Naive thymus-derived CD8-positive, alpha-beta T cell (primary cell): ENCODE measurements at places on chromosomes 2 and 18.

GRCh38 chr2:238330391-238330790, 10.1 kb downstream of the TRAF3IP1 start:
- H3K27ac ChIP-seq: no peak overlapping the region
- H3K36me3 ChIP-seq: peaks cover 76% of the 10 kb centered on the region
- DNase-seq: no peak
- H3K4me1 ChIP-seq: no peaks in the 10 kb centered on the region
- no peaks in the 10 kb centered on the region for H3K27me3 ChIP-seq

- H3K36me3 ChIP-seq: no peaks in the 10 kb centered on the region
- no peaks in the 10 kb centered on the region for H3K27me3 ChIP-seq
- H3K4me3 ChIP-seq: no peak overlapping the region
- no peak for DNase-seq
These were observed 451.0 kb upstream of the SALL3 start for GRCh38 chr18:78528411-78529258.

DNA sequence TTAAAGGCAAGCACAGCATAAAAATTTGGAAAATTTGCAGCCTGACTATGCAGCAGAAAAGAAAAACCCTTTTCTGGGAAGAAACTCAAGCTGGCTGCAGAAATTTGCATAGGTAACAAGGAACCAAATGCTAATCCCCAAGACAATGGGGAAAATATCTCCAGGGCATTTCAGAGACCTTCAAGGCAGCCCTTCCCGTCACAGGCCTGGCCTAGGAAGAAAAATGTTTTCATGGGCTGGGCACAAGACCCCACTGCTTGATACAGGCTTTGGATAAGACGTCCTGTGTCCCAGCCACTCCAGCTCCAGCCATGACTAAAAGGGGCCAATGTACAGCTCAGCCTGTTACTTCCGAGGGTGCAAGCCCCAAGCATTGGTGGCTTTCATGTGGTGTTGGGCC, 717.6 kb downstream of the TDRD15 start:
- H3K27ac ChIP-seq: no peak overlapping the region
- no peaks in the 10 kb centered on the region for H3K36me3 ChIP-seq
- no peaks in the 10 kb centered on the region for H3K27me3 ChIP-seq
- H3K4me1 ChIP-seq: no peaks in the 10 kb centered on the region

- no peak overlapping the region for H3K4me3 ChIP-seq
- H3K4me1 ChIP-seq: no peaks in the 10 kb centered on the region
- H3K36me3 ChIP-seq: no peaks in the 10 kb centered on the region
- DNase-seq: no peak
- H3K27ac ChIP-seq: no peak overlapping the region
These were observed 52.8 kb upstream of the ITGB6 start for GRCh38 chr2:160252900-160253299.

- peak overlapping the region; percentile 77 for H3K4me3 ChIP-seq
- DNase-seq: peak; percentile 38
- H3K36me3 ChIP-seq: peaks cover 18% of the 10 kb centered on the region
- H3K4me1 ChIP-seq: peaks cover 26% of the 10 kb centered on the region
These were observed 117.9 kb downstream of the ARHGAP15 start for GRCh38 chr2:143246815-143247744.
